Activated CD8-positive, alpha-beta memory T cell treated with anti-CD3 and anti-CD28 coated beads, Interleukin-2, amount 10 ng/mL, durations not matched to agents 7 days and 5 days (primary cell): ENCODE measurements at places on chromosomes 12 and 14. TPM values are rescaled to one million over a fixed set of nuclear protein-coding genes. Genes with fewer than 3 reads are reported as not detected.

Gene LRRC10
- not detected for total RNA-seq

Gene TMEM30B
- total RNA-seq = 1.3 TPM

Gene BDKRB2
- total RNA-seq = not detected

Gene NKX2-8
- total RNA-seq = not detected

Gene KLRB1
- 30.2 TPM for total RNA-seq

Gene RERGL
- total RNA-seq = not detected

Gene HOXC10
- total RNA-seq = not detected

Gene TAS2R31
- total RNA-seq = 2.0 TPM

Gene ZFP36L1
- 53.6 TPM for total RNA-seq

Gene CPSF6
- total RNA-seq = 103 TPM

Gene CLEC2A
- not detected for total RNA-seq

Gene DDHD1
- 70.7 TPM for total RNA-seq

Gene FAIM2
- 0.05 TPM for total RNA-seq

Gene NDRG2
- 6.9 TPM for total RNA-seq

Gene DTX1
- 0.16 TPM for total RNA-seq

Gene MDGA2
- not detected for total RNA-seq

Gene MIPOL1
- total RNA-seq = not detected

Gene KRT73
- not detected for total RNA-seq

Gene KIF26A
- 1.1 TPM for total RNA-seq

Gene PAWR
- 3.0 TPM for total RNA-seq

Gene RNU7-1
- total RNA-seq = not detected

Gene FOXA1
- not detected for total RNA-seq

Gene FBRSL1
- 48.1 TPM for total RNA-seq

Gene PAPLN
- total RNA-seq = 0.73 TPM

Gene CDKL1
- 13.5 TPM for total RNA-seq

Gene KRT75
- total RNA-seq = not detected

Gene SMIM41
- total RNA-seq = not detected
